ENCODE measurements at places on chromosomes 6 and 20.

DNA sequence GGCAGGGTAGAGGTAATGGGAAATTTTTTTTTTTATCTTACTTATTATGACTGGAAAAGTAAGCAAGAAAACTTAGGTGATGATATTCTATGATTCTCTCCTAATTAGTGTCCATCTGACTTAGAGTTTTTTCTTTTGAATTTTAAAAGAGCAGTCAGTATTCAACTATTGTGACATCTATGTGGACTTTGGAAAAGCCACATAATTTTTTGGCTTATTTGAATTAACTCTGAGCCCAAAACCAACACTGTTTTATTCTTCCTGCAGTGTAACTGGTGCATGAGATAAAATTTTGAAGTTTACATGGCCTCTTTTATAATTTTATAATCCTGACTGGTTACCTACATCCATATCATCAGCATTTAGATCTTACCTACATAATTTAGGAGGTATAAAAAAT, 619.7 kb downstream of the EPM2A start:
- DNase-seq: no peak

GRCh38 chr6:148455674-148456558, 113.3 kb downstream of the SASH1 start:
- no peak for DNase-seq

DNA sequence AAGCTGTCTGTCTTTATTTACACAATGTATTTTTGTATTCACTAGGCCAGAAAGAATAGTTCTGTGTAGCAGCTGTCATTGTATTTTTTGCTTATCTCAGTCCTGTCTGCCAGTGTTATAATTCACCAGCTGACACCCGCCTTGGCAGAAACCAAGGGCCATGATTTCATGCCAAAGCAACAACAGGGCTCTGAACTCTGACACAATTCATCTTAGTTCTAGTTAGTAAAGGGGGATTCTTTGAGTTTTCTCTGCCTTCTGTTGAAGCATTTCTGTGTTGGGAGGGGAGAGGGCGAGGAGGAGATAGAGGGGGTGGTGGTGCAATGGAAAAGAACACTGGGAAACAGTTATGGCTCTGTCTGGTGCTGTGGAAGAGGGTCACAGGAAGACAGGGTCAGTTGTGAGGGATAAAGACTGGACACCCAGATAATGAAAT, 684.6 kb upstream of the MARCKS start:
- no peak for DNase-seq

DNA sequence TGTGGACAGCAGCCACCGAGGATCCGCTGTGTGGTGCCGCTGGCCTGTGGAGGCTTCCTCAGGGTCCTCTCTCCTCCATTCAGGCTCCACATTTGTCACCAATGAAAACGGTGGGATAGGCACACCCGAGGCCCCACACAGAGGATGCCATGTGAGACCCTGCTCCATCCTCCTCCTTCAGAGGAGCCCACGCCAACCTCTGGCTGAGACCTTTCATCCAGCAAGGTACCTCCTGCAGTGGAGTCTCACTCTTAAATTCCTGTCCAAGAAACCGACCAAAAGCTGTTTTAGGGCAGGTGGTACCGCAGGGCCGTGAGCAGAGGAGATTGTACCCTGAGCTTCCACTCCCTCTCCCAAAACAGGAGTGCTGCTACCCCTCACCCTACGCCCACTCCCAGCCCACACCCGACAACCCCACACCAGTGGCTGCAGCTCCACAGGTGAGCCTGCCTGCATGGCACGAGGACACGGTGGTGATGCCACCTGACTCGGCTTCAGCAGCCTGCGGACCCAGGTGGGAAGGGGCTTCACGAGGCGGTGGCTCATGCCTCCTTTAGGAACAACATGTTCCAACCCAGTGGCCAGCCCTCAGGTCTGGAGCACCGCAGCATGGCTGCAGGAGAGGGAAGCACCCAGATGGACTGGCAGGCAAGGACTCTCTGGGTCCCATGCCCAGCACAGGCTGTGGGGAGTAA, 237.6 kb upstream of the AFDN start:
- DNase-seq: no peak

DNA sequence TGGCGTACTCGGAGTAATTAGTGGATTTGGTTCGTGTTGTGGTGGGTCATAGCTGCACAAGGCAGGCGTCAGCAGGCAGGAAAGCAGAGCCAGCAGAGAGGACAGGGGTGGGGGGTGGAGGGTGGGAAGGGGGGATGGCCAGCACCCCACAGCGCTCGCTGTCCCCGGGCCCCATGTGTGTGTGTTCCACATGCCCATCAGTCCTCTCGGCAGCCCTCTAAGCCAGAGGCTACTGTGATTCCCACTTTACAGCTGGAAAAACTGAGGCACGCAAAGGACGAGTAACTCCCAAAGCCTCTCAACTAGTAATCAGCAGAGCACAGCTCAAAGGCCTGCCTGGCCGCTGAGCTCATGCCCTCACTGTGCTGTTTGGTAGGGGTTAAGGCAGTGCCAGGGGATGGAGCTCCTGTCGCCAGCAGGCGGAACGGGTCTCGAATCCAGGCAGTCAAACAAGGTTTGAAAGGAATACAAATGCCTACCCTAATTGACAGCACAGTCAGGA, 175.2 kb downstream of the ZDHHC14 start:
- no peak for DNase-seq

- DNase-seq: no peak
Observed at GRCh38 chr20:46975976-46976375, 81.3 kb downstream of the EYA2 start.

- DNase-seq: no peak
Observed at GRCh38 chr6:22435151-22435550, 134.2 kb upstream of the HDGFL1 start.

GRCh38 chr6:109918227-109918626, 59.9 kb upstream of the GPR6 start:
- no peak for DNase-seq

DNA sequence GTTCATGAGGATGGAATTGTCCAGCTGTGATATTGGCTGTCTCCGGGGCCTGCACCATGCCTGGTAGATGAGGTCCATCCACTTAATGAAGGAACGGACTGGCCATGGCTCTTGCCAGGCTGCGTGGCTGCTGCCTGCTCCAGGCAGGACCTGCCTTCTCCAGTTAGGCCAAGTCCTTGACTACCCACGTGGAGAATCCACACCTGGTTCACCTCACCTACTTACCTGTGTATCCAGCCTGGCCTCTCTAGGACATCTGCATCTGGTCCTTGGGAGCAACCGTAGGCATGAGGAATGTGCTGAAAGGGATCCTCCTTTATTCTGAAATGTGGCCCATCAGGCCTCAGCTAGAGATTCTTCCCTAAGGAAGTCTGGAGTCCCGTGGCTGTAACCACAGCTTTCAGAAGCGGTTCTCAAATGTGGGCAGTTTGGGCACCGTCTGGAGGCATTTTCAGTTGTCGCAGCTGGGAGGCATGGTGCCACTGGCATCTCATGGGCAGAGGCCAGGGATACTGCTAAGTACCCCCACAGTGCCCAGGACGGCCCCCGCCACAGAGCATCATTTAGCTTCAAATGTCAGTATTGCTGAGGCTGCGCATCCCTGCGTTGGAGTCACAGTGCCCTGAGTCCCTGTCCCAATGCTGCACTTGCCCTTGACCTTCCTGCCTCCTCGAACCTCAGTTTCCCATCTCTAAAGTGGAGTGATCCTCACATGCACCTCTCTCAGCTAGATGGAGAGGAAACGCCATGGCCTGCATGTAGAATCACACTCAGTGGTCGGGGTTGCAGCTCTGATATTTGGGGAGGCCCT, 67.5 kb downstream of the PHACTR3 start:
- DNase-seq: no peak

GRCh38 chr20:49568278-49569151, 578 bp upstream of the PTGIS start:
- no peak for DNase-seq

DNA sequence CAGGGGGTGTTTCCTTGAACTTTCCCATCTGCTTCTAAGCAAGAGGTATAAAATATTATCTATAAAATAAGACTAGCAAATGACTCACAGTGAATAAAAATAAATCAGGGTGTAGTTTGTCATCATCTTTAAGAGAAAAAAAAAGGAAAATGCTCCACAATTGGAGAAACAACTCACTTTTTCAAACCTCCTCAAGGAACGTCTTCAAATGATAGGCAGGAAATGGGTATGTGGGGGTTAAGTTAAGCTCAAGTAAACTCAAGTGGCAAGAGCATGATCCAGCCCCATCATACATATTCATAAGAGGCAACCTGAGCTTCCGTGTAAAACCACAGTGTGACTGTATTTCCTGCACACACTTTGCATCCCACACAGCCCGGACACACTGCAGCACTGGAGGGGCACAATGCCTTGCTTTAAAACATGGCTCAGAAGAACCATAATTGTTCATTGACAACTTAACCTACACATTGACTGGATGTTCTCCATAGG, 58.5 kb upstream of the CEP85L start:
- DNase-seq: peak; percentile 71

GRCh38 chr6:48813836-48814235, 649.2 kb downstream of the MMUT start:
- DNase-seq: no peak

GRCh38 chr6:157253699-157254098, 69.6 kb downstream of the TMEM242 start:
- no peak for DNase-seq
